ENCODE measurements at places on chromosomes 5 and 9. TPM values are rescaled to one million over a fixed set of nuclear protein-coding genes. Genes with fewer than 3 reads are reported as not detected.

STC2 gene
- 157 TPM for total RNA-seq

CCDC171 gene
- 2.3 TPM for total RNA-seq

LECT2 gene
- not detected for total RNA-seq

EHMT1 gene
- total RNA-seq = 41.9 TPM

IFNB1 gene
- total RNA-seq = not detected

DNA sequence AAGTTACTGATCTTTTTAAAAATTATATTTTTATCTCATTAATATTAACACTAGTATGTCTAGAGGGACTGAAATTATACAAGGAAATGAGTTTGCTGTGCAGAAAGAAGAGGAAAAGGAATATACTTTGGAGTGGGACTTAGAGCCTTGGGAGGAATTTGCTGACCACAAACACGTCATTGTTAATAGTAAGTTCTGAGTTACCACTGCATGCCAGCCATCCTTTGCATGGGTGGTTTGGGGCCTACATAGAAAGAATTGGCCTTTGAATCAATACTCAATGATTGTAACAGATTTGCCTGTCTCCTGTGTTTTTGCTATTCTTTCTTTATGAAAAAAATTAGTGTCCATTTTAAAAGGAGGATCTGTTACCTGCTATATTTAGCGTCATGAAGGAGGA is 232.6 kb upstream of the TNC start:
- peak; percentile 14 for DNase-seq

GRCh38 chr5:1210832-1211251 is 9.4 kb downstream of the SLC6A19 start:
- DNase-seq = no peak

GRCh38 chr5:92761585-92761984 is 819.4 kb downstream of the NR2F1-AS1 start:
- DNase-seq = no peak

GRCh38 chr5:137563646-137564397 is 64.7 kb upstream of the SPOCK1 start:
- peak; percentile 90 for DNase-seq

- no peak for DNase-seq
These were observed 58.3 kb downstream of the SPOCK1 start for GRCh38 chr5:137440795-137441194.

- no peak for DNase-seq
These were observed 440.6 kb upstream of the IZUMO3 start for GRCh38 chr9:24986331-24986730.

DNA sequence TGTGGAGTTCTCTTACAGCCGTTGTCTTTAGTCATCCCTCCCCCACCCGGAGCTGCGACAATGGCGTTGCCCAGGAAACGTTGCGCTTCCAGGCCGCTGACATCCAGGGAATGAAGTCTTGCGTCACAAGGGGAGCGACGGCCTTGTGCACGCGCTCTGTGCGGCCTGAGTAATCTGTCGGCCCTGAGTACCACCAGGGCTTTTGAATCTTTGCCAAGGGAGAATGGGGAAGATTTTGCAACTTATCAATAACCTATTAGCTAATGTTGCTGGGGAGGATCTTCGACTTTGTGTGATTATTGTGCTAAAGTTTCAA is at the start of gene SOX30:
Gene SOX30, minus strand, starts transcription at position 62 of the 316 bp plus-strand sequence. CDS start 360 bp downstream, outside the sequence.
- DNase-seq = no peak

- no peak for DNase-seq
These were observed 210.8 kb upstream of the SMARCA2 start for GRCh38 chr9:1804128-1804865.
